Cerebellum (tissue), 4 donors: ENCODE measurements at places on chromosomes 1 and 21.

DNA sequence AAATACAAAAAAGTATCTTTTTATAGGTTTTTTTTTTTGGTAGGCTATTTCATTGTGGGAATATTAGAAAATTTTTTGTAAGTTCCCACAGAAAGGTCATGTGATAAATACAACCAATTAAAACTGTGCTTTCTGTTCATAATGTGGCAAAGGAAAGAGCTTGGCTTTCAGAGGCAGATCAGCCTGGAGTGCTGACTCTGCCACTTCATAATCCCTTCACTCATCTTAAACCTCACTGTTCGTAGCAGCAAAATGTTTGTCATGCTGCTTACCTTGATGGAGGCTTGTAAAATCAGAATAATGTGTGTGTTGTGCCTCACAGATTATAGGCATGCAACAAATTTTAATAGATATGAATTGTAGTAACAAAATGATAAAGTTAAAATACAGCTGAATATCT is 176.8 kb downstream of the ZP4 start:
- no peak for DNase-seq

DNA sequence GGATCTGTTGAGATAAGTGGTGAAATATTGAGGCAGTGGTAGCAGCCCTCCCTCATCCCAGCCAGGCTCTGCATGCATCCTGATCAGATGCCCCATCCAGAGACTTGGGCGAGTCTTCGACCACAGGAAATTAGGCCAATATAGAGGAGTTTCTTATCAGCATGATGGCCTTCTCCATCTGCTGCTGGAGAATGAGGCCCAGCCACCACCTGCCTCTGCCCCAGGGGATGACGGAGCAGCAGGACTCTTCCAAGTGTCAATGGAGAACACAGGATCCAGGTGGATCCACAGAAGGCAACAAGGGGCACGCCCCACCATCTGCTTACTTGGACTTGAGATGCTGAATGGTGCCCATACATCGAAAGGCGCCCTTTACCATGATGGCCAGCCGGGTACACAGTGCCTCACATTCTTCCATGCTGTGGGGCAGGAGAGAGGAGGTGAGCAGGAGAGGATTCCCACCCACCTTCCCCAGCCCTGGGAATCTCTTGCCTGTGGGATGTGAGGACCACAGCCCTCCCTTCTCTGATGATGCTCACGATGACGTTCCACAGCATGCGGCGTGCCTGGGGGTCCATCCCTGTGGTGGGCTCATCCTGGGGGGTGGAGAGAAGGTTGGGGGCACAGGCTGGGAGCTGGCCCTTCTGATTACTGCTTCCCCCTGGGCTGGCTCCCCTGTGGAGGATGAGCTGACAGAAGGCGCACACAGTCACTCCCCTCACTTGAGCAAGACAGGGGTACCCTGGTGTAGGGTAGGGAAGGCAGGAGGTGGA is 91.5 kb upstream of the GCLM start:
- peak; percentile 15 for DNase-seq

GRCh38 chr1:63319046-63320021 is 3.0 kb upstream of the FOXD3 start:
- DNase-seq = no peak

DNA sequence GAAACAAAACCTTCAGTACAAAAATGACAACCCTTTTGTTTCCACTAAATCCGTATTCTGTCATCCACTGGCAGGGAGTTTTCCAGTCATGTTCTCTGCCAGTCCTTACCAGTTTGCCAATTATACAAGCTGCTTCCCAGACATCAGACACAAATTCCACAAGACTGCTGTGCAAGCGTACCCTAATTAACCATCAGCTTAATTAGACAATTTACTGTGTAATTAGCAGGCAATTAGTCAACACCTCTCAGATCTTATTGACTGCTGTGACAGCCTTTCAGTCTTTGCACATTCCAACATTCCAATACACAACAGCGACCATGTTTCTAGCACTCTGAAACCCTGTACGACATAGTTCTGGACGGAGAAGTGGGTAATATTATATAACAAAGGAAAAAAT is 420.1 kb downstream of the DPYD start:
- DNase-seq = no peak

GRCh38 chr21:33018707-33019465 is 6.8 kb upstream of the OLIG2 start:
- DNase-seq = no peak

GRCh38 chr21:22889445-22889844 is 1891.2 kb downstream of the NCAM2 start:
- no peak for DNase-seq

DNA sequence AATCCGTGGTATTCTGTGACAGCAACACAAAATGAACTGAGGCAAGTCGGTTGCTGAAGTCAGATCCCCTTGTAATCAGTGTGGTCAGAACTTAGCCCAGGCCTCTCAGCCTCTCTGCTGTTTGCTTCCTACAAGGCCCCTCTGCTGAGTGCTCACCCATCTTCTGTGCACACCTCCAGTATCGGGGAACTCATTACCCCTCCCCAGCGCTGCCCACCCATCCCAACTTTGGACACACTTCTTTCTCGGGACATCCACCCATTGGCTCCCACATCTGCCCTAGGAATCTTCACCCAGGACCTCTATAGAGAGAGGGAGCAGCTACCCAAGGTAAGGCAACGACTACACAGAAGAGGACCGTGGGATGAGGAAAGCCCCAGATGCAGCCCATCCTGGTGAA is 217.5 kb downstream of the MATN1 start:
- DNase-seq = no peak

DNA sequence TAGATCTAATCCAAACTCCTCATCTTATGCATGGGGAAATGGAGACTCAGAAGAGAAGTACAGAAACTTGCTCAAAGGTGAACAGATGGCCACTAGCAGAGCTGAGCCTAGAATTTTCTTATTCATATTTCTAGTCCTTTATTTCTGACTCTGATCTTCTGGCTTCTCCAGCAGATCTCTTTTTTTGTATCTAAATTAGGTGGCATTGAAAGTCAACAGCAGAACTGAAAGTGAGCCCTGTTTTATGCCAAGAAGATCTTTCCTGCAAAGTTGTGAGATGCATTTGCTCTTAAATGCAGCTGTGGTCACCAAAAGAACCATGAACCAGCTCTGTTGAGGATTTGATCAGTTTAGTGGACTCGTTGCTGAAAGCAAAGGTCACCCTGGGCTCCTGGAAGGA is 75.5 kb downstream of the KAZN start:
- no peak for DNase-seq

DNA sequence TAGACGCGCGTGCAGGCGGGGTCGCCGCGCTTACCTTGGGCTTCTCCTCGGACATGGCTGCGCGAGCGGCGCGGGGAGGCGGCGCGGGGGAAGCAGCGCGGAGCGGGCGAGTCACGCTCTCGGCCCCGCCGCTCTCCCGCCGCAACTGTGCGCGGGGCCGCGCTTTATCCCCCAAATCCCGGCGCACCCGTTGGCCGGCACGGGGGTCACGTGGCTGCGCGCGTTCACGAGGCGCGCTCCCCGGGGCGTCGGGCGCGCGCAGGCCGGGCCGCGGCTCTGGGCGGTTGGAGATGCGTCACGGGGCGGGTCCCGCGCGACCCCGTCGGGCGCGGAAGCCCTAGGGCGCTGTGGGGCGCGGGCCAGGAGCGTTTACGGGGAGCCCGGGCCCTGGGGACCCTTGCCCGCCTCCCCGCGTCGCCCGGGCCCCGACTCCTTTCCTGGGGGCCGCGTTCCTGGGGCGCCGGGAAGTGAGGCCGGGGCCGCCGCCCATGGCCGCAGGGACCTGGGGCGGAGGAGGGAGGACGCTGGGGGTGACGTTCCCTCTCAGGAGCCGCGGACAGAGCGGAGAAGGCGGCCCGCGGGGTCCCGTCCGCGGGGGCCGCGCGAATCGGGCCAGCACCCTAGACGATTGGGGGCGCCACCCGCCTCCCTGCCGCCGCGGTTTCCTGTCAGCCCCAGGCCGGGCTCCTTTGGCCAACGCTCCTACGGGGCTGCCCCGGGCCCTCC is at the start of gene SUMO3:
Gene SUMO3 (minus strand): TSS at position 149 of the 726 bp plus-strand sequence. CDS start 94 bp downstream, at position 55.
- peak; percentile 93 for DNase-seq

GRCh38 chr1:22323141-22323845 is 128.4 kb upstream of the ZBTB40 start:
- DNase-seq = no peak

DNA sequence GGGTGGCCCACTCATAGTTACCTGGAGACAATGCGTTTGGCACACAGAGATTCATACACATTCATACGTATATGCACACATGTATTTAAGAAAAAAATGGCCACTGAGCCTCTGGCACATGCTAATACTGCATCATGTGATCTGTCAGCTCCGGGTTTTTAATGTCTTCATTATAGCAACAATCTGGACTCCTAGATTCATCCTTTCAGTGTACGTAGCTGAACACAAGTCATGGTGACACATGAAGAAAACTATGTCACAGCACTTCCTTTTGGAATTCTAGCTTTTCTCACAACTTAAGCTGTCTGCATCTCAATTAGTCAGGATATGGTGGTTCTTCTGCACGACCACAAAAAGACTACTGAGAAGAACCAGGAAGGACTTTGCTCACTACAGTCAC is 24.7 kb downstream of the HSF2BP start:
- no peak for DNase-seq

DNA sequence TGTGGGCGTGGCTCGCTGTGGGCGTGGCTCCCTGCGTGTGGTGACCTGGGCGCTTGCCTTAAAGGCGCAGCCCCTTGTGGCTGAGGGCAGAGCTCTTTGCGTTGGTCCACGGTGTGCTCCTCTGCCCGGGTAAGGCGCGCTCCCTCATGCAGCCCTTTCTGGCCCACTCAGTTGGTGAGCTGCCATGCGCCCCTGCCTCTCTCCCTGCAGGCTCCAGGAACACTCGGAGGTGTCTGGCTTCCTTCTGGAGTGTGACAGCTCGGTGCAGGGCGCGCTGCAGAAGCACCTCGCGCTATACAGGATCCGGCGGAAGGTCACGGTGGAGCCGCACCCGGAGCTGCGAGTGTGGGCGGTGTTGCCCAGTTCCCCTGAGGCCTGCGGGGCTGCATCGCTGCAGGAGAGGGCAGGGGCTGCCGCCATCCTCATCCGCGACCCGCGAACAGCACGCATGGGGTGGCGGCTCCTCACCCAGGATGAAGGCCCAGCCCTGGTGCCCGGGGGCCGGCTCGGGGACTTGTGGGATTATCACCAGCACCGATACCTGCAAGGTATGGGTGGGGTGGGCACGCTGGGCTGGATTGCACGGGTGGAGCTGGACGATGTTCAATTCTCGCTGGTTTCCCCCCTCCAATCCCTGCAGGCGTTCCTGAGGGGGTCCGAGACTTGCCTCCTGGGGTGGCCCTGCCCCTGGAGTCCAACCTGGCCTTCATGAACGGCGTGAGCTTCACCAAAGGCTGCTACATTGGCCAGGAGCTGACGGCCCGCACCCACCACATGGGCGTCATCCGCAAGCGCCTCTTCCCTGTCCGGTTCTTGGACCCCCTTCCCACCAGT is 9.1 kb downstream of the IBA57 start:
- DNase-seq = no peak

DNA sequence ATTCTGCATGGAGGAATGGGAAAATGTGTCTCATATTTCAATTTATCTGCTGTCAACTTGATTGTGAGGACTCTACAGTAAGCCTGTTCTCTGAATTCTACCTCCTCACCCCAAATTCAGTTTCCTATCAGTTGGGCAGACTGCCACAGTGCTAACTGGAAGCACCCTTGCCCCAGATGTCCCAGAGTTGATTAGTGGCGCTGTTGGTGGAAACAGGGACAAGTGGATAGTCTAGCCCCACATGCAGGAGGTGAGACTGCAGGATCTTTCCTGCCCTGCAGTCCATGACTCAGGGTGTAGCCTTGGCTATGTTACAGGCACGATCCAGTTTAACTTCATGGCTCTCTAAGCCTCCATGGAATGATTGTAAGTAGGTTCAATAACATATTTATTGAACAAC is 22.1 kb downstream of the ADAM30 start:
- no peak for DNase-seq

DNA sequence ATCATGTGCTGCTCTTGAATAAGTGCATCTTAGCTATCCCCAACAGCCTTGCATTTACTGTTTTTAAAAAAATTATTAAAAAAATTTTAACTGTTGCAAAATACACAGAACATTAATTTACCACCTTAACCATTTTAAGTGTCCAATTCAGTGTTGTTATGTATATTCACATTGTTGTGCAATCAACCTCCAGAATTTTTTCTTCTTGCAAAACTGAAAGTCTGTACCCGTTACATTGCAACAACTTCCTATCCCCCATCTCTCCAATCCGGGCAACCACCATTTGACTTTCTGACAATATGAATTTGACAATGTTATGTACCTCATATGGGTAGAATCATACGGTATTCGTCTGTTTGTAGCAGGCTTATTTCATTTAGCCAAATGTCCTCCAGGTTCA is 83.1 kb downstream of the FMN2 start:
- DNase-seq = no peak

- no peak for DNase-seq
These were observed 167.0 kb downstream of the NEGR1 start for GRCh38 chr1:72115290-72115689.

DNA sequence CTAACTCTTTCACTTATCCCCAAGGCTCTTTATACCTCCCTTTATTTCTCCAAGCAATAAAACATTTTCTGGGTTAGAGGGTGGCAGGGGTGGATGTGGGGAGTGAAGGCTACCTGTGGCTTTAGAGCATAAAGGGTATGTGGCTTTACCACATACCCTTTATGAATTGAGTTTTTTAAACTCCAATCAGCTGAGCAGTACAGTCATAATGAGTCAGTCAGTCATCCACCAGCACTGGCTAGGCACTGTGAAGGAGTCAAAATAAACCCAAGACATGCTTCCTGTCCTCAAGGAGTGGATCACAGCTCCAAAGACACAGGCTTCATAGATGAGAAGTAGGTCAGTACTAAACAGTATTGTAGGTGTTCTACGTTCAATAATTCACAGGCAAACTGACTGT is 2.6 kb upstream of the TDRD10 start:
- DNase-seq = no peak

GRCh38 chr21:41845310-41846032 is 33.7 kb downstream of the PRDM15 start:
- no peak for DNase-seq

- DNase-seq = no peak
These were observed 35.8 kb downstream of the C1orf198 start for GRCh38 chr1:230832476-230832875.

- no peak for DNase-seq
These were observed 411.9 kb downstream of the NTNG1 start for GRCh38 chr1:107552781-107553180.
